ENCODE measurements at places on chromosomes 5 and 9. TPM values are rescaled to one million over a fixed set of nuclear protein-coding genes. Genes with fewer than 3 reads are reported as not detected.

Gene PCDHB12
- total RNA-seq = 0.99 TPM

- no peak for DNase-seq
Observed at GRCh38 chr5:9468060-9468388, 77.9 kb downstream of the SEMA5A start.

- DNase-seq = no peak
Observed at GRCh38 chr9:78239506-78239905, 3.6 kb downstream of the CEP78 start.

GRCh38 chr9:92439921-92440750 lies 15.9 kb upstream of the OMD start:
- DNase-seq = no peak

GRCh38 chr5:157259699-157260098 lies 6.2 kb upstream of the CYFIP2 start:
- DNase-seq = no peak

- no peak for DNase-seq
Observed at GRCh38 chr9:137025517-137025966, 2.5 kb downstream of the ABCA2 start.

DNA sequence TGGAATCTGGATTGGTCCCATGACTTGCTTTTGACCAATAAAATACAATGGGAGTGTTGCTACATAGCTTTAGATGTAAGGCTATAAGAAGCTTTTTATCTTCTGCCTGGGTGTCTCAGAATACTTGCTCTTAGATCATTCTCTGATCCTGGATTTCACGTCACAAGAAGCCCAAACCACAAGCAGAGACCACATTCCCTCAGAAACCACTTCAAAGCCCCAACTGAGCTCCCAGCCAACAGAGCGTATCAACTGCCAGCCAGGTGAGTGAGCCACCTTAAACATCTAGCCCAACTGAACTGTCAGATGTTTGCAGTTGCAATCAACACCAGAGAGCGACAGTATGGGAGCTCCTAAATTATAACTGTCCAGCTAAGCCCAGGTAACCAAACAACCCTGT lies 687.1 kb downstream of the TLE1 start:
- no peak for DNase-seq

- no peak for DNase-seq
Observed at GRCh38 chr5:61200582-61201155, 38.4 kb upstream of the SMIM15 start.

DNA sequence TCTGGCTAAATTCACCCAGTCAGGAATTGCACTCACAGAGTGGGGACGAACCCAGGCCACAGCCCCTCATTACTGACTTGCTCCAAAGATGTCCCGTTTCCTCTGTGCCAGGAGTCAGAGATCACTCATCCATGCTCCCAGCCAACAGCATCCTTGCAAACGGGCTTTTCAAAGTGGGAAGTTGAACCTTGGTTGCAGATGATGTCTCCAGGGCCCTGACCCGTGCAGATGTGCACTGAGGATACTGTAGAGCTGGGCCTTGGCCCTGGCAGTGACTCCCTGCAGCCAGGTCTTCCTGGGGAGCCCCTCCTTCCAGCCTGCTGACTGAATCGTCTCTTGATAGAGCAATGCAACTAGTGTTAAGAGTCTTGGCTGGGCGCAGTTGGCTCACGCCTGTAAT lies 22.3 kb downstream of the TCF7 start:
- no peak for DNase-seq
